ENCODE measurements at places on chromosomes 7 and 10.

DNA sequence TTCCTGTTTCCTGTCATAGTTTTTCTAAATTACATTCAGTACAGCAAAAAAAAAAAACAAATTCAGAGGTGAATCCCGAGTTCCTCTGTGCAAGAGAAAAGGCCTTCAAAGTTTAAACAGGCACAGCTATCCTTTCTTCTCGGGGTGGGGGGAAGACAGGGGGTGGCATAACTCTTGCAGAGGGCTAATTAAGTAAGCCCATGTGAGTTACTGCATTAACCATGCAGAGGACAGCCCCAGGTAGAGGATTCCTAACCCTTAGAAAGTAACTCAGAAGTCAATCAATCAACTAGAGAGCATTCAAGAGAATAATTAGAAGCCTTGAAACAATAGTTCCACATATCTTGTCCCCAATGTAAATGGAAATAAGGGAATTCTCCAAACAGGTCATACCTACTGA, 170.9 kb downstream of the CSTF2T start:
- no peak for DNase-seq

- DNase-seq, result no peak
Observed at GRCh38 chr7:140773104-140773503, 76.6 kb downstream of the NDUFB2 start.

GRCh38 chr7:146176860-146177259, 60.3 kb downstream of the CNTNAP2 start:
- DNase-seq, result no peak

DNA sequence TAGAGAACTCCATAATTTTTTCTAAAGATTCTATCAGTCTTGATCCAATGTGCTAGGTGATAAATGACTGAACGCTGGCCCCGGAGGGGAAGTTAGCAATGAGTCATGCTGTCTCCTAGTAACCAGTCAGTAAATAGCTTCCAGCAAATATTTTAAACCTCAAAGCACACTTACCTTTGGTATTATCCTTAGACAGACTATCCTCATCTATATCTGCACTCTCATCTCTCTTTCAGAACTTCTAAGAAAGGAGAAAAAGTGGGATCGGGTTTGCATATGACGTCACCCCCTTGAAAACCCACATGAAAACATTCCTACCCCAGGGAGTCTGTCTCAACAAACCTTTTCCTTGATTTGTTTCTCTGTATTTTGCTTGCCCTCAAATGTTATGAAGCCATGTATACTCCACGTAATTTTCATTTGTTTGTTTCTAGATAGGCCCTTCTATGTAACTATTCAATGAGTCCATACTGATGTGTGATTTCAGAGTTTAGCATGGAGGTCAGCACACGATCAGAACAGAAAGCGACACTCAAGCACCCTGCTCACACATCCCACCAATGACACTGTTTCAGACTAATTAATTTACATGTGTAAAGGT, 174.9 kb upstream of the NRP1 start:
- DNase-seq, result no peak

GRCh38 chr10:109820620-109821405, 102.5 kb downstream of the XPNPEP1 start:
- no peak for DNase-seq

- no peak for DNase-seq
Observed at GRCh38 chr7:68224041-68224741, 1227.6 kb downstream of the TYW1 start.

- peak; percentile 1 for DNase-seq
Observed at GRCh38 chr10:14671386-14671831, 103.3 kb downstream of the FAM107B start.

GRCh38 chr10:113712755-113713639, 33.3 kb downstream of the CASP7 start:
- no peak for DNase-seq

DNA sequence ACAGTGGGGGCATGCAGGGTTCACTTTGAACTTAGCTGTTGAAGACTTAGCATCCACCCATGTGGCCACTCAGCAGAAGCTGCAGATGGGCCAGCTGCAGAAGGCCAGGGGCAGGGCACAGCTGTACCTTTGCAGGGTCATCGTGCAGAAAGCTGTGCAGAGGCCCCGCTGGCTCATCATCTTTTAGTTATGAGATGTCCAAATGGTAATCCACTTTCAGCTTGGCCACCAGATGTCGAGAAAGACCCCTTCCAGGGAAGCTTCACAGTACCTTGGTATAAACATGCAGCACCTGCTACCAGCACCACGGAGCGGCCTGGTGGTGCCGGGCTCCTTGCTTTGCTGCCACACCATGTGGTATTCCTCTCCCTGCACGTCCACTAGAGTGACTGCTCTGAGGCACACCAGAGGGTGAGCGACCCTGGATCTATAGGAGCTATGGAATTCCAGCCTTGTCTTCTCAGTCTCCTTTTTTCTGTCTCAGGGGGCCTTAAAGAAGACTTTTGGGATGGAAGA, 74.2 kb upstream of the LAMB4 start:
- no peak for DNase-seq
